SK-N-SH (cell line): ENCODE measurements at places on chromosomes 12 and 14.

DNA sequence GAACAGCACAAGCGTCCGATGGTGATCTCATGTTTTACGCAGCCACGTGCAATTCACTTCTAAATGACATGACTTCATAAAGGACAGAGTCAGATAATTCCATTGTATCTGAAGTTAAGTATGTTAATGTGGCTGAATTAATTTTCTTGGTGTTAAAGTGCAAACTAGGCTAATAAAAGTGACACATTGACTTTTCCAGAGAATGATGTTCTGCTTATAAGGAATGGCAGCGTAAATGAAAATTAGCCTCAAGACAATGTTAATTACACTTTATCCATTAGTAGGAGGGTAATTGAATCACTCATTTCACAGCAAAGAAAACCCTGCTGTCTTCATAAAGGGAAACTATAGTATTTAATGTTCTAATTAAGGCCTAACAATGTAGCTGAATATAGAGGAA is 426.5 kb downstream of the GLT1D1 start:
- H3K27ac ChIP-seq, result no peak overlapping the region
- H3K27me3 ChIP-seq, result no peaks in the 10 kb centered on the region

GRCh38 chr12:103854372-103854973 is 13.4 kb upstream of the NT5DC3 start:
- no peaks in the 10 kb centered on the region for H3K36me3 ChIP-seq
- no peak overlapping the region for H3K27ac ChIP-seq
- peaks cover 26% of the 10 kb centered on the region for H3K4me1 ChIP-seq
- H3K4me3 ChIP-seq, result no peak overlapping the region
- DNase-seq, result no peak
- H3K27me3 ChIP-seq, result no peaks in the 10 kb centered on the region

DNA sequence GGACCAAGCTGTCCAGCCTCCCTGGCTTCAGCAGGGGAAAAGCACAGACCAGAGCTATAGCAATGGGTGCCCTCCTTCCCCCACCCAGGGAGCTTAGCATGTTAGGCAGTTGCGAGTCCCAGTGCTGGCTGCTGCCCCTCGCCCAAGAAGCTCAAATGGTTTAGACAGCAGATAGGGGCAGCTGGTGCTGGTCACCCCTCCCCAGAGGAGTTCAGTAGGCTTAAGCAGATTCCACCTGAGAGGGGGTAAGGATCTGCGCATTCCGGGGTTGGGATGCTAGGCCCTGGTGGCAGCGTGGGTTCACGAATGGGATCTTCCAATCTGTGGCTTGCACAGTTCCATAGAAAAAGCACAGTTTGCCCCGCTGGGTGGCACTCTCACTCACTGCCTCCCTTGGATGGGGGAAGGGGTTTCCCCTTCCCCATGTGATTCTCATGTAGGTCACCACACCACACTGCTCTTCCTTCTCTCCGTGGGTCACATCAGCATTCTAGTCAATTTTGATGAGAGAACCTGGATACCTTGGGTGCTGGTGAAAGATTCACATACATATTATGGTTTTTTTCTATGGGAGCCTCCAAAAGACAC is 665.6 kb downstream of the C12orf50 start:
- no peak overlapping the region for H3K27ac ChIP-seq
- H3K36me3 ChIP-seq, result peaks cover 2% of the 10 kb centered on the region
- H3K27me3 ChIP-seq, result no peaks in the 10 kb centered on the region
- DNase-seq, result no peak
- no peak overlapping the region for H3K4me3 ChIP-seq

- DNase-seq, result no peak
- no peak overlapping the region for H3K27ac ChIP-seq
- no peaks in the 10 kb centered on the region for H3K27me3 ChIP-seq
- no peaks in the 10 kb centered on the region for H3K36me3 ChIP-seq
- no peaks in the 10 kb centered on the region for H3K4me1 ChIP-seq
These were observed 292.6 kb downstream of the ACSS3 start for GRCh38 chr12:81370456-81370855.
